G401 (cell line): ENCODE measurements at places on chromosomes 6 and 20.

- DNase-seq = no peak
These were observed 564.2 kb downstream of the TFAP2B start for GRCh38 chr6:51382847-51383246.

GRCh38 chr6:39901116-39901655, 33.1 kb downstream of the MOCS1 start:
- no peak for DNase-seq

DNA sequence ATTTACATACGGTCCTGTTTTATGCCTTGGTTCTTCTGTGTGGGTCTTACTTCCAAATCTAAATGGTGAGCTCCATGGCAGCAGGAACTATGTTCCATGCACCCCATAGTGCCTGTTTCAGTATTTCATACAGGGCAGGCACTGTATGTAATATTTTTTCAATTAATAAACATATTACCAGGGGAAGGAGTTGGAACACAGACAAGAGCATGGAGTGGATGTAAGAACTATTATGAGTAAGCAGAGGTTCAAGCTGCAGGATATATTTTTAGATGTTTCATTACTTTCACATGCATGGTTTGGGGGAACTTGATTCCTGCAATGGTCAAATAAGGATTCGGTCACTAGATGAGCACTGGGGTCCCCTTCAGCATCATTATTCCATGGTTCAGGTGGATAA, 108.3 kb downstream of the KIF13A start:
- DNase-seq = no peak

DNA sequence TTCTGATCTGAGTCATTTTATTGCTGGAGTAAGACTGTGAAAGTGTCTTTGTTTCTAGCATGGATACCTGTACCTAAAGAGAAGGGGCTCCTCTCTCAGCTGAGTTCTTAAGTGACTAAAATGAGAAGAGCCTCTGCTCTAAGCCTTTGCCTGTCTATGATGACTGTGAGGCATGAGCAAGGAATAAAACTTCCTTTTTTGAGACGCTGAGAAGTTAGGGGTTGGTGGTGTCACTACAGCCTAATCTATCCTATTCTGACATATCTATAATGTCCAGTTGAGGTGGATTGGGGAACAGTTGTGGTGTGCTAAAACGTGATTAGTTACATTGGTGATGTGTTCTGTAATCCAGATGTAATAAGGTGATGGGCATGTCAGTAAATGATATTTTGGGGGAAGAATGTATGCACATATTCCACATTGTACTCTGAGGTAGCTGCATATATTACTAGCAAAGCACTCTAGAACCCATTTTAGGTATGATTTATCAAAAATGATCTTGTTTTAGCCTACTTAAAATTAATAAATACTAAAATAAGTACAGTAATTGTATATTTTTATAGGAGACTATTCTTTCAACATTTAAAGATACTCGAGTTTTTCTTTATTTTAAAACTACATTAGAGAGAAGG, 18.1 kb downstream of the ADGRB3 start:
- no peak for DNase-seq

GRCh38 chr6:45605971-45606370, 228.2 kb upstream of the SUPT3H start:
- DNase-seq = no peak

- no peak for DNase-seq
These were observed 21.9 kb downstream of the MYH7B start for GRCh38 chr20:34977365-34978091.

GRCh38 chr6:66128656-66129055, 421.6 kb upstream of the EYS start:
- no peak for DNase-seq

GRCh38 chr6:131068165-131068564, 5.1 kb upstream of the EPB41L2 start:
- DNase-seq = no peak

- DNase-seq = no peak
These were observed 292.9 kb downstream of the TRDN start for GRCh38 chr6:123343836-123344235.

DNA sequence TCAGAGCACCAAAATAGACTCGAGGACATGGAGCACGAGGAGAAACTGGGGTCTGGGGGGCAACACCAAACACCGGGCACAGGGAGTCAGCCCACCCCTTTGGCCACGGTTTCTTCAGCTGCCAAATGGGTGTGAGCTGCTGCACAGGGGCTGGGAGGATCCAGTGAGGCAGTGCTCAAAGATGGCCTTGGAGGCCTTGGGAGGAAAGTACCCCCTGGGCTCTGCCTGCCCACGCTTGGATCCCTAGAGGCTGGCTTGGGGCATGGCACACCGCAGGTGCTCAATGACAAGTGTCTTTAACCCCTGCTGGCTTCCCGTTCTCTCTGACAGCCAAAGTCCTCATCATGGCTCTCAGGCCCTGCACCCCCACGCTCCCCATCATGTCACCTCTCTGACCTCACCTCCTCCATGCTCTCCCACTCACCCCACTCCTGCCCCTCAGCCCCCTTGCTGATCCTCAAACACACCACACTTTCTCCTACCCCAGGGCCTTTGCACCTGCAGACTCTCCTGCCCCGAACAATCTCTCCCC, 190.3 kb downstream of the ANKRD60 start:
- DNase-seq = no peak

GRCh38 chr6:113651920-113652319, 205.2 kb upstream of the MARCKS start:
- DNase-seq = no peak

DNA sequence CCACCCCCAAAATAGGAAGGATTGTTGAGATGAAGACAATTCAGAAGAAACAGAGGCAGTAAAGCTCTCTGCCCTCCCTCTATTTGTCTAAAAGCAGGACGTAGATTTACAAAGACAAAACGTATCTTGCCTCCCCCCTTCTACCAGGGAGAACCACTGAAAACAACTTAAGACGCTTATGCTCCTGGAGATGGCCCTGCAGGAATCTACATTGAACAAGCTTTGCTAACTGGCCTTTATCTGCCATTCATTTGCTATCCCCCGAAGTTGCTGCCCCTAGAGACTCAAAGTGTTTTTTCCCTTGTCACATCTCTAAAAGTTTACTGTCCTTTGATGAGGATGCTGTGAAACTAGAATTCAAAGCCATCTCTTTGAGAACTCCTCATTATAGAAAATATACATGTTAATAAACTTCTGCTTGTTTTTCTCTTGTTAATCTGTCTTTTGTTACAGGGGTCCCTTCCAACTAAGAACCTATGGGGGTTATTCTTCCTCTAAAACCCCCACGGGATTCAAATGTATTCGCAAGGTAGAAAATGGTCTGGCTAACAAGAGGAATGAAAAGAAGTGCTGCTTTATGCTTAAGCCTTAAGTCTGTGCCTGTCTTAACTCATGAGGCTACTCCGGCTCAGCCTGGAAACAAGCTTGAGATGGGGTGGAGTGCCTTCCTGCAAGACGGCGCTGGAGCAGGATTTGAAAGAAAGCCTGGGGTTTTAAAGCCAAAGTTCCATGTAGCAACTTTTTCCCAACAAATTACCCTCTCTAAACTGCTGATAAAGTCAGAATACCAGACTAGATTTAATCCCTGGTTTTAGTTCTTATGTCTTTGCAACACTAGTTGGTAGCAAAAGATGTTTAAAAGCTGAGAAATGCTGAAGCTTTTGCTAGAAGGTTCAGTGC, 88.0 kb downstream of the CLIC5 start:
- DNase-seq = no peak
